Lower lobe of right lung (tissue), 2 donors: ENCODE measurements at places on chromosomes 13 and 19.

DNA sequence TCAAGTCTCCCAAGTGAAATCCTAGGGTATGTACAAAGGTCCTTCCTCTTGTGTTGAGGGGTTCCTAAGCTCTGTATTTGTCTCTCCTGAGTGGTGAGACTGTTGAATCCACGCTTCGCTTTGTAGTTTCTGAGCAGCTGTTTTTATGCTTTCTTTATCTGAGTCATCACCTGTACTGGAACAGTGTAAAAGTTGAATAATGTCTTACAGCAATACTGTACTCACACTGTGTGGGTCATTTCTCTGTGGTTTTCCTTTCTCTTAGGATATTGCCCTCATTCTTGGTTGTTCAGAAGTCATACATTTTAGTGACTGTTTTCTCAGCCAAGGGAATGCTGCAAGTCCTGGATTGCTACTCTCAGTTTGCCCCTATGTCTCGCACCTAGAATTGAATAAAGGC lies 1596.6 kb downstream of the SLITRK5 start:
- DNase-seq: no peak

DNA sequence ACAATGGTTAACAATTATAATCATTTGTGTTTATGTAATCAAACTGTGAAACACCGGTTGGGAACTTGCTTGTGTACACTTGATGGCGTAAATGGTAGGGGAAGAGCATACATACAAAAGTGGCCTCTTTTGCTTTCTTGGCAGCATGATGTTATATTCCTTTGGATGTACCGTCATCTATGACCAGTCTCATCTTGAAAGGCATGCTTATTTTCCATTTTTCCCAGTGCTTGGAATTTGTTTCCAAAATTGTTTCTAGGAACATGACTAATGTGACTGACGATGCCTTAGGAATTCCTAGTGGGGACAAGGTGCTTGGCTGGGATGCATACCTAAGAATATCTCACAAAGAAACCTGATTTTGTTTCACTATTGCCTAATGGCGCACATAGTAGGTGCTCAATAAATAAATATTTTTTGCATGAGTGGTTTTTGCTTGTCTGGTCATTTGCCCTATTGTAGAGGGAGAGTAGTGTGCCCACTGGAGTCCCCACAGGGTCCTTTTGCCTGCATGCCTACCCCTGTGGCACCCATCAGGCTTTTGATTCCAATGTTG lies 45.5 kb downstream of the SAE1 start:
- no peak for DNase-seq

- no peak for DNase-seq
Measured at GRCh38 chr13:91592056-91593014, 193.9 kb downstream of the GPC5 start.

GRCh38 chr13:106491928-106492587 lies 43.4 kb downstream of the EFNB2 start:
- no peak for DNase-seq
